OCI-M1 (cell line): ENCODE measurements at places on chromosomes 13 and 19.
A peak's percentile ranks its signal among the peaks of the same experiment; 100 is the strongest.

DNA sequence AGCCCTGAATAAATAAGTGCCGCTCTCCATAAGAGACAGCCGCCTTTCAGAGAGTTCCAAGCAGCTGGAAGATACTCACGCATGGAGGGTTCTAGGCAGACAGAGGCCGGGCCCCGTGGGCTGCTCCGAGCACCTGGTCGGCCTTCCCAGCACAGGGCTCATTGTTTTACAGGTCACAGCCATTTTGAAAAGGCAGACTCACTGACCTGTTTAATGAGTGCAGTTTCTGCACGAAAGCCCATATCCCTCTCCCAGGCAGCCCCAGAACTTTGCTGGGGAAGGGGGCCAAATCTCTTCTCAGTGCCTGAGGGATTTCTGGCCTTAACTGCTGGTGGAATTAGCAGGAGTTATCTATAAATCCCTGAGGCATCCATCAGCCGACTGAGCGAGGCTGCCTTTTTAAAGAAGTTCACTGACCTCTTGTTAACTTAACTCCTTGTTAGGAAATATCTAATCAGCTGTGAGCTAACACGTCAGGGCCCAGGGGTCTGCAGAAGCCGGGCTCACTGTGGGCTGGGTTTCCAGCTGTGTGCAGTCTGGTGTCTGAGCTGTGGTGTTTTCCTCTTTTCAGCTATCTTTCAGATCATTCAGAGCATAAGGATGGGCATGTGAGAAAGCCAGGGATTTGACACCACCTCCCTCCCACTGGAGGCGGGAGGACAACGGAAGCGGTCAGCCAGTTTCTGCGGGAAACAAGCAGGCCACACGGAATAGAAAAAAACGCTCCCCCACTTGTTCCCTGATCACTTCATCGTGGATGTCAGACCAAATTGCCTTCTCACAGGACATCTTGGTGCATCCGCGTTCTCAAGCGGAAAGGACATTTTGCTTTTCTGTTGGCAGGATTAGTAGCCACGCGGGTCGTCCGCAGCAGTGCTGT, 23.3 kb downstream of the SERP2 start:
- DNase-seq: peak; percentile 80

GRCh38 chr19:15374796-15375440, 4.7 kb downstream of the AKAP8 start:
- no peak for DNase-seq

DNA sequence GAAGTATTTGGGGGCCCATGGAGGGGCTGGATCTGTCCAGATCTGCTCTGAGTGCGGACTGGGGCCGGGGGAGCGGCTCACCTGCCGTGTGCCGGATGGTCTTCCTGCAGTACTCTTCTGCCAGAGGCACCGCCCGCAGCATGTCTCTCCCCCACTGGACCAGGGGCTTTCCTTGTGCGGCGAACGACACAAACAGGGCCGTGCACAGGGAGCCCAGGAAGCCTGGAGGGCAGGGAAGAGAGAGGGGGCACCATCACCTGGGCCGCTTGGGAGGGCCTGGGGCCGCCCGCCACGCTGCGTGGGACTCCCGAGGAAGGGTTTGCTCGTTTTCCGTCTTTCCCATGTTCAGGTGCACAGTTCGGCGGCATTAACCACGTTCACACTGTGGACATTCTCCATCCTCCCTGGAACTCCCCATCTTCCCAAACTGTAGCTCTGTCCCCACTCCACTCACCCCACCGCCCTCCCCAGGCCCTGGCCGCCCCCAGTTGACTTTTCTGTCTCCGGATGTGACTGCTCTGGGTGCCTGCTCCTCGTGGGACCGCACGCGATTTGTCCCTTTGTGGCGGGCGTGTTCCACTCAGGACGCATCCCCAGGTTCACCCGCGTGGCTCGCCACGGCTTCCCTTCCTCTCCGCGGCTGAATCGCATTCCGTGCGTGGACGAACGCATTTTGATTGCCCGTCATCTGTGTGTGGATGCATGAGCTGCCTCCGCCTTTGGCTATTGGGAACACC, 24.2 kb downstream of the ADPRHL1 start:
- no peak for DNase-seq

GRCh38 chr13:43273362-43273761, 250.0 kb downstream of the DNAJC15 start:
- DNase-seq: no peak

DNA sequence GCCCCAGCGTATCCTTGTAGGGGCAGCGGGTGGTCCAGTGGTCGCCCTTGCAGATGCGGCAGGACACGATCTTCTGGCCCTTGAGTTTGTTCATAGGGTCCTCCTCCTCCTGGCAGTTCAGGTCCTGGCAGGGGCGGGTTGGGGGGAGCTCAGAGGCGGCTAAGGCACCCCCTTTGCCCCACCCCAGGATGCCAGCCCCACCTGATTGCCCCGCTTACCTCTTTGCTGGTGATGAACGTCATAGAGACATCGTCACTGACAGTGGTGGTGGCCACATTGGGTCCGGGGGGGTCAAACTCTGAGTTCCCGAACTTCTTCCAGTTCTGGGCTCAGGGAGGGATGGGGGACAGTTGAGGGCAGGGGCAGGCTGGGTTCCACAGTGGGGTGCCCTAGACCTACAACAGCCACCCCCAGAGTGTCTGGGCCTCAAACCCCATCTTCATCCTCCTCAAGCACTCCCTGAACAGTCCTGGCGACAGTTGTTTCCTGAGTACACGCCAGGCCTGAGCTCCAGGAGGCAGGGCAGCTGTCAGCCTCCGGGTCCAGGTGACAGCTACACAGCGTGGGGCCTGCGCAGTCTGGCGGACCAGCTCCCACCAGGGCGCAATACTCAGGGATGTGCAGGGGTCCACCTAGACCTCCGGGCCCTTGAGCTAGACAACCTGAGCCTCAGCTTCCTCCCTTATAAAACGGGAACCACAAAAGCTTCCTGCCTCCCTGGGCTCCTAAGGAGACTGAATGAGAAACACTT, 2.7 kb downstream of the EIF3G start:
- no peak for DNase-seq
